ENCODE measurements at places on chromosomes 13 and 19.
A peak's percentile ranks its signal among the peaks of the same experiment; 100 is the strongest.

DNA sequence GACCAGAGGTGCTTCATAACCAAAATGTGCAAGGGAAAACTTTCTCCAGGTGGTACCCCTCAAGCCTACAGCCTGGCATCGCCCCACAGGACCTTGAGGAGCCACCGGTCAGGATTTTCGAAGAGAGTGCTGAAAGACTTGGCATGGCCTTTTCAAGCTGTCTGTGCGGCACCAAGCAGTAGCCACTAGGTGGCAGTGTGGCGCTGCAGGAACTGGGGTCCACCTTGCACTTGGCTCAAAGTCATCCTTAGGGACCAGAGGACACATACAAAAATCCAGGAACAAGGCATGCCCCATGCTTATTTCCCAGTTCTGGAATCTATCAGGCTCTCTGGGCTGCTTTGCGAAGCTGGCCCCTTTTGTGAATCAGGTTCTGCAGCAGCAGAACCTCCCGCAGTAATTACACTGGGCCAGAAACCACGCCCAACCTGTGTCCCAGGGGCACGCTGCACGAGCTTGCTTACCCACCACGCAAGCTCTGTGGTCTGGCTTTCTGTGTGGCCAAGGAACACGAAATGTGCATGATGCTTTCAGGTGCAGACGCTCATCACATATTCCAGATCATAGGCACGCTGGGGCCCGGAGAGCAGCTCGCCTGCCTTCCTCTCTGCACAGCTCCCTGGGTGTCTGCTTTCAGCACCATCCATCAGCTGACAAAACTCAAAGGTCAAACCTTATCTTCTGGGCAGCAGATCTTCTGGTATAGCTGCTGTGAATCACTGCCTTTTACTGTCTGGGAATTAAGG is 87.2 kb downstream of the SLC7A1 start:
- DNase-seq: peak; percentile 67

- no peak for DNase-seq
These were observed 696.6 kb downstream of the LIG4 start for GRCh38 chr13:107518780-107519179.

DNA sequence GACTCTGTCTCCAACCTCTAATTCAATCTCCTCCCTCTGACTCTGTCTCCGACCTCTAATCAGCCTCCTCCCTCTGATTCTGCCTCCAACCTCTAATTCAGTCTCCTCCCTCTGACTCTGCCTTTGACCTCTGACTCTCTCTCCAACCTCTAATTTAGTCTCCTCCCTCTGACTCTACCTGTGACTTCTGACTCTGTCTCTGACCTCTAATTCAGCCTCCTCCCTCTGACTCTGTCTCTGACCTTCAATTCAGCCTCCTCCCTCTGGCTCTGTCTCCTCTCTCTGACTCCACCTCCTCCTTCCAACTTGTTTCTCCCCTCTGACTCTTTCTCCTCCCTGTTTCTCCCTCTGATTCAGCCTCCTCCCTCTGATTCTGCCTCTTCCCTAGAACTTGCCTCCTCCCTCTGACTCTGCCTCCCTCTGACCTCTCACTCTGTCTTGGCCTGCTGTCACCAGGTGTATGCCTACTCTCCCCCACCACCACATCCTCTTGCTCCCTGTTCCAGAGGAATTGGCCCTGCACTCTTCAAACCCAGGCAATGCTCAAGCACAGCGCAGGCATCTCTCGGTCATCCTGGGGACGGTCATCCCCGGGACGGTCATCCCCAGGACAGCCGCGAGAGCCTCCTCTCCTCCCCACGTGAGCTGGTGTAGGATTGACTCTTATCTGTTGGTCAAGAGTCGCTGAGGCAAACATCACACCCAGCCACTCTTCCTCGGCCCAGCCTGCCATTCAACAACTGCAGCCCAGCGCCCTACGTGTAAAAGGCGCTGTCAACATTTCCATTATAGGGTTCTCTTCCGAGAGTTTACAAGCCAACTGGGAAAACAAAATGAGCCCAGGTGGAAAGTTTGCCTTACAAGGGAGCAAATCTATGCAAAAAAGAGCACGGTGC is 60.2 kb downstream of the ZIC5 start:
- no peak for DNase-seq

DNA sequence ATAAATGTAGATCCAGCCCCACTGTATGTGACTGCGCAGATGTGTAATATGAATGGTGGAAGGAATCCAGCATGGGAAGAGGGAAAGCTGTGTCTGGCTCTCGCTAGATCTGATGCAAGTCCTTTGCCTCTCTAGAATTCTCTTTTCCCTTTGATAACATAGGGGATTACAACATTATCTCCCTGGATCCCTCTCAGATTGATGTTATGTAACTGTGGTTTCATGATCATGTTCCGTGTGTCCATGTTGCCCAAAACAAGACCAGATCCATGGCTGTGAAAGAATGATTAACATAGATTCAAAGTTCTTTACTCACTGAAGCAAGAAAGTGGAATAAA is 184.0 kb upstream of the UBL3 start:
- DNase-seq: no peak

GRCh38 chr13:101649488-101650126 is 197.1 kb downstream of the ITGBL1 start:
- no peak for DNase-seq

DNA sequence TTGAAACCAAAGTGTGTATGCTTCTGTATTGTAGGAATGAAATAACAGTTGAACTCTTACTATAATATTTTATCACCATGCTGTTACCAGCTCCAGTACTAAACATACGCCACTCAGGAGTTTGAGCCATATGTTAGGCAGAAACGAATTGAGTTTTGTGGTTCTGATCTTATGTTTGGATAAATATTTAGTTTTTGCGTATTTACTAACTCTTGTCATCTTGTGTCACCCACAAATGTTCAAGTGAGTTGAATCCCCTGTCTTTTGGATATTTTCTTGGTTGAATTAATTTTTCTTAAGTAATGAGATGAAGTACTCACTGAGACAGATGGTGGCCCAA is 1.5 kb downstream of the FNDC3A start:
- no peak for DNase-seq

DNA sequence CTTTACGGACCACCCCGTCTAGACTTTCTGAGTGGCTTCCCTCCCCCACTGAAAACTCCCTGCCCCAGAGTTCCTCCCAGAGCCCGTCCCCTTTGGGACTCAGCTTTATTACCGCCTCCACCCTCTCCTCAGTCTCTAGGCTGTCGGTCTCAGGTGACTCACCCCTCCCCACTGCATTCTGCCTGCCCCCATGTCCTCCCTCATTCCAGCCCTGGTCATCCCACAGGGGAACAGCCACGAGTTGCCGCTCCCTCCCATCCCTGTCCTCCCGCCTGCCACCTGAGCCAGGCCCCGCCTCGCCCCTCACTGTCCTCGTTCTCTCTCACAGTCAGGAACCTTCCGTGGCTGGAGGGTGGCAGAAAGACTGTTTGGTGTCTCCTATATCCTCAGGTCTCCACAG is 57.3 kb downstream of the SMARCA4 start:
- DNase-seq: no peak

DNA sequence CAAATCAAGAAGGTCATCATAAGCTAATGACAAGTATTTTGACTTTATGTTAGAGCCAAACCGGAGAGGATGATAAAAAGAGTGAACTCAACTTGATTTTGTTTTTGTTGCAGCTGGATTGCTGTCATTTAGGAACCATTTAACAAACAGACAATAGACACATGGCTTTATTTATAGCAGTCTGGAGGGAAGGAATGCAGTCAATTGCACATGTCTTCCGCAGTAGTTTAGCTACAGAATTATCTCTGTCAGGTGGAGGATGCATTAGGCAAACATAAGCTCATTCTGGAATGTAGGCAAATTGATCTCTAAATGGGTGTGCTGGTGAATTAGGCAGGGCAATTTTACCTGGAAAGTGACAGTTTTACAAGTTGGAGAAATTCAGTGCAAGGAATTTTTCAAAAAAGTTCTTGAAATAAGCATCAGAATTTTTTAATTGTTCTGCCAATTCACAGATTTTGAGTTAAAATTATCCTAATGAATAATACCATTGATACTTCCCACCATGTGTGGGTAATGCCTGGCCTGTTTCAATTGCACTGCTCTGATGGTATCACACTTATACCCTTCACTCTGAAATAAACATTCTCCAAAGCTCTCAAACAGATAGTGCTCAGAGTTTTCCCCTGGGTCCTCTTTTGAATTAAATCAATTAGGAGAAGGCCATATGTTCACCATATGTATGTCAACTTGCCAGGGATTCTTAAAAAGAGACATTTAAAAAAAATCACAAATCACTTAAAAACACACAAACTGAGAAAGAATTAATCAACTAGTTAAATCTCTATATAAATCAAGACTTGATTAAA is 318.3 kb downstream of the NDFIP2 start:
- DNase-seq: no peak

All from stimulated activated CD4-positive, alpha-beta T cell treated with anti-CD3 and anti-CD28 coated beads, Interleukin-4, amount 100 ng/mL, for 4 hours (primary cell).